ENCODE measurements at places on chromosomes 3 and 15.

GRCh38 chr3:135869439-135870105, 96.0 kb upstream of the PPP2R3A start:
- DNase-seq: no peak

GRCh38 chr3:54309601-54310000, 187.2 kb downstream of the CACNA2D3 start:
- DNase-seq: no peak

DNA sequence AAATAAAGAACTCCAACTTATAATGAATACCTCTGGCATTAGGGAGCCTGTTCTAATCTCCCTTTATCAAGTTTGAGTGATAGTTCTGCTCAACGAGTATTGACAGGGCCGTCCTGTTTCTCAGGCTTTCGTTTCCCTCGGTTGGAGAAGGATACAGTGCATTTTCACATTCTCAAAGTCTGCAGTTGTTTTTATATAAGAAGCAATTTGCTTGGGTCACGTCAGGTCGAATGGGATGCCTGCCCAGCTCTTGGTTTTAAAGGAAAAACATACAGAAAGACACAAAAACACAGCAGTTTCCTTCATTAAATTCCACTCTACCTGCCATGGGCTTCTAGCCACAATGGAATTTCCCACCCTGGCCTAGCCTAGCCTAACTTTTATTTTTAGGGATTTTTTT, 366.3 kb downstream of the TIGIT start:
- no peak for DNase-seq

GRCh38 chr15:80615783-80616391, 79.2 kb upstream of the ABHD17C start:
- DNase-seq: no peak

GRCh38 chr3:87088993-87089841, 98.3 kb upstream of the VGLL3 start:
- no peak for DNase-seq

DNA sequence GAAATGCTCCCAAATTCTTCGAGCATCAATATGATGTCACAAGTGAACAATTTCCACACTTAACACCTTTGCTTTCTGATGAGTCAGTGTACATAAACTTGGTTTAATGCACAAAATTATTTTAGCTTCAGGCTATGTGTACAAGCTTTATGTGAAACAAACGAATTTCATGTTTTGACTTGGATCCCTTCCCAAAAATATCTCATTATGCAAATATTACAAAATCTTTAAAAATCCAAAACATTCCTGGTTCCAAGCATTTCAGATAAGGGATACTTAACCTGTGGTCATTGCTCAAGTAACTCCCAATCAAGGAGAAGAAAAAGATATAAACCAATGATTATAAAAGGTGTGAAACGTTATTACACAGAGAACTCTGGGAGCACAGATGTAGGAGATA, 25.2 kb downstream of the RAB5A start:
- DNase-seq: no peak

- no peak for DNase-seq
Measured at GRCh38 chr3:31364711-31365110, 168.0 kb upstream of the STT3B start.

DNA sequence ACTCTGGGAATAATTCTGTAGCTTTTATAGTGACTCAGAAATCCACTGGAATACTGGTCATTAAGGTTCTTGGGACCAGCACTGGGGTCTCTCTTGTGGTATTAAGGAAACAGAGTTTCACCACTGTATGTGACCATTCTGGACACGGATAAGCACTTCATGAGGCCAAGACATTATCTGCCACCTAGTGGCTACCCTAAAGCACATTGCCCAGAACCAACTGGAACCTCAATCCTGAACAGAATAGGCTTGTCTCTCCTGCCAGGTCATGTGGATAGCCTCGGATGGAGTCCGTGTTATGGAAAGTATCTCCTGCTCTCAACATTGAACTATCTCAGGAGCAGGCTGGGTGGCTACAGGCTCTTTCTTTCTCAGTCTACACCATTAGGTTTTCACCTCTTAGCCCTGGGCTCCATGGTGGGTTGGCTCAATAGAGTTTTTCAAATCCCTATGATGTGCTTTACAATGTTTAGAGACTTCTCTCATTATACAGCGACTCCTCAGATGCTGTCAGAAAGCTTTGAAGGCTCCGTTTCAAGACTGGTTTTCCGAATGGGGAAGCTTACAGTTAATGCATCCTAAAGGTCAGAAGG, 167.6 kb upstream of the ST8SIA2 start:
- DNase-seq: no peak

DNA sequence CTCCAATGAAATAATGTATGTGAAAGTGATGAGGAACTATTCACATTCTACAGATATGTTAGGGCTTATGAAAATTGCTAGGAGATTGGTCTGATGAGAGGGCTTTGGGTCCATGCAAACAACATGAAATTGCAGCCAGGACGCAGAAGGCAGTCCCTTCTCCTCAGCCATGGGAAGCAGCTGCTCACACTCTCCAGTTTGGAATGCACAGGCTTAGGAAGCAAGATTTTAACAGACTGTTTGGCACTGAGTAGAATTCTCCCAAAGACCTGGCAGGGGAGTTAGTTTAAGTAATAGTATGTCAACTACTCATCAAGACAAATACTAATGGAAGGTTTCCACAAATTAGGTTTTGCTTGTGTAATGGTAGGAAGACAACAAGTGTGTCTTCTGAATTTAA, 500.7 kb upstream of the ARRDC4 start:
- no peak for DNase-seq

- no peak for DNase-seq
Measured at GRCh38 chr3:3625544-3626271, 173.5 kb upstream of the LRRN1 start.

GRCh38 chr3:178231645-178232044, 304.6 kb upstream of the KCNMB2 start:
- DNase-seq: no peak

DNA sequence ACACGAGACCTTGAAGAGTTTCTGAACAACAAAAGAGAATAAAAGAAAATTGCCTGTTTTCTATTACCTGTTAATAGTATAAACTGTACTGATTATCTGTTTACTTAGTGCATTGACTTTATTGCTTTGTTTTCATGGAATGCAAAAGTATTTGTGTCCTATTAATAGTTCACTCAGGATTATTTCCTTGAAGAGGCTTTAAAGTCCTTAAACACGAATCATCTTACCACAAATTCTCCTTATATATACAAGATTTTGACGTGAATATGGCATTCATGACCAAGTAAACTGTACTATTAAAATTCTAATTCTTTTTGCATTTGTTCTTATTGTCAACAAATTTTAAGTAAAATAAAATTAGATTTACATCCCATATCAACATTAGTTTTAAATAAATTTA, 513.0 kb downstream of the NTRK3 start:
- DNase-seq: no peak

GRCh38 chr3:55532806-55533205, 45.7 kb upstream of the WNT5A start:
- DNase-seq: no peak

DNA sequence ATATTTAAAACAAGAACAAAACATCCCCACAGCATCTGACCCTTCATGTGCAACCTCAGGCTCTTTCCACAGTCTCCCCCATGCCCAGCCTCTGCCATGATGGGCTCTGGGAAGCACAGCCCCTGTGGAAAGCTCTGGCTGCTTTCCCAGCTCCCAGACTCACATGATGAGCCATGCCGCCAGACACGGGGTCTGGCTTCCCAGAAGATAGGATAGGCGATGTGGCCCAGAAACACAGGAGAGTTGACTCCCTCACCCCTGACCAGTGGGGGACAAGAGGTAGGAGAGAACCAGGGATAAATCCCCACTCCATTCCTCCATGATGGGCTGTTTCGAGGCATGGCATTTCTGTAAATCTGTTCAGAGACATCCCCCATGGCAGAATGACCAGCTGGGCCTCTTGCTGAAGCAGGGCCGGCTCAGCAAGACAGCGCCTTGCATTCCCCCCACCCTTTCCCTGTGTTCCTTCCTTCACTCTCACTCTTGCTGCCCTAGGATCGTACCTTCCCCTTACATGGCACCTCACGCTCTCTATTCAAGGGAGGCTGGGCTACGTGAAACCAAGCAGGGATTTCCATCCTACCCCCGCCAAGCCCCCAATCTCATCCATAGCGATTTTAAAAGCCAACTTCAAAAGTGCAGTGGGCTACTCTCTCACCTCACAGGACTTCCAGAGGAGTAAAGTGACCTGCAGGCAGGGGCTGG, 192.4 kb downstream of the ABHD5 start:
- no peak for DNase-seq

DNA sequence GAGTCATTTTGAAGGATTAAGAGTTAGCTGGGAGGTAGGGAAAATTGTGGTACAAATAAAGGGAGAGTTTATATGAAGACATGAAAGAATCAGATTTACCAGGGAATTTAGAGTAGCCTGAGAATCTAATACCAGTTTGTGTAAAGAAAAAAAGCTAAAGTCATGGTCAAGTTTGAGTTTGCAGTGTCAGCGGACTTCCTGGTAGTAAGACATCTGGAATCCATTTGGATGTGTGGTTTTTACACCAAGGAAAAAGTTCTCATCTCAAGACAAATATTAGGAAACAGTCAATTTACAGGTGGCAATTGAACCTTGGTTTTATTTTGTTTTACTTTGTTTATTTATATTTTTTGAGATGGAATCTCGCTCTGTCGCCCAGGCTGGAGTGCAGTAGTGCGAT, 1.5 kb upstream of the P2RY12 start:
- DNase-seq: no peak

- no peak for DNase-seq
Measured at GRCh38 chr3:123765475-123766128, 118.5 kb downstream of the MYLK start.

- DNase-seq: no peak
Measured at GRCh38 chr3:188358787-188359493, 205.0 kb downstream of the LPP start.

GRCh38 chr3:126357295-126358037, at the start of gene KLF15:
KLF15 (minus strand) TSS chr3:126357408; CDS start chr3:126352922, 4,486 bp downstream.
- no peak for DNase-seq

GRCh38 chr3:174959556-174960065, 100.5 kb downstream of the NAALADL2 start:
- DNase-seq: no peak

DNA sequence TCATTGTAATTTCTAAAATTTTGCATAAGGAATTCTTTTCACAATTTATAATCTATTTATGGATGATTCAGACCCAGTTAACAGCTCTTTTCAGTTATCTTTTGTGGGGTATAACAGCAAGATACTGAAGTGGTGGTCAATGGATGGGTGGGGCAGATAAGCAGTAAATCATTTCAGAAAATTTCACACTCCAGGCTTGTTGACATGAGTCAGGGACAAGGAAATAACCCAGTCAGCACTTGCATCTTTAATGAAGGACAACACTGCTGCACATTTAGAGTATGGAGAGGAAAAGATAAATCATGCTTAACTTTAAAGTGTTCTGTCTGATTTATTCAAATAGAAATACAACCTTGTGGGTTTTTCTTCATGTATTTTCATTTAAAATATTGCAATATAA, 181.6 kb downstream of the ROBO1 start:
- no peak for DNase-seq

DNA sequence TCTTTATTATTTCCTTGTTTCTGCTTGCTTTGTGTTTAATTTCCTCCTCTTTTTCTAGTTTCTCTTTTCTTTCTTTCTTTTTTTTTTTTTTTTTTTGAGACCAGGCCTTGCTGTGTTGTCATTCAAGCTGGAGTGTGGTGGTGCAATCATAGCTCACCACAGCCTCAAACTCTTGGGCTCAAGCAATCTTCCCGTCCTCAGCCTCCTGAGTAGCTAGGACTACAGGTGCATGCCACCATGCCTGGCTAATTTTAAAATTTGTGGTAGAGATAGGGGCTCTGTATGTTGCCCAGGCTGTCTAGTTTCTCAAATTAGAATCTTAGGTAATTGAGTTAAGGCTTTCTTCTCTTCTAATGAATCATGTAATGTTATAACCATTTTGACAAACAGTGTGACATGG, 22.4 kb downstream of the SLMAP start:
- DNase-seq: no peak

- no peak for DNase-seq
Measured at GRCh38 chr3:47265008-47265407, 17.6 kb downstream of the KIF9 start.

DNA sequence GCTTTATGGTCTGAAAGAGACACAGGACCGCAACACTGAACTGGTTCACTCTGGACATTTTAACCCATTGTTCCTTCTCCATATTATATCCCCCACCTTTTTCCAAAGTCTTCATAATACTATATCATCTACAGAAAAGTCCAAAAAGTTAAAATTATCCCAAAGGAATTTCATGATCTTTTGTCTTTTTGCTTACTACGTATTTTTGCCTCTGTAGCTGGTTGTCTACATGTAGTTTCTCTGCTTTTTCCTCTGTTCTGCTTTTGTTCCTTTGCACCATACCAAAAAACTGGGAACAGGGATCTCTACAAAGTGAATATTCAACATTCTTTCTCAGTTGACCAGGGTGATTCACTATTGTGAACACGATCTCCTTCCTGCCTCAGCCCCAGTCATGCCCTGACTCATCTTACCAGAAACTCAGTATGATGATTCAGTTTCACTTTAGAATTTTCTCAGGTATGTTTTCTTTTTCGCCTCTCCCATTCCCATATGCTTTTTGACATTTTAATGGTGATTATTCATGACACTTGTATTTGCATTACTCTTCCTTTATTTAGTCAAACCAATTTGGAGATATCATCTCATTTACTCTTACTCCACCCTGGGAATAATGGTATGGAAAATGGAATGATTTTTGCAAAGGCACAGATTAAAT, 14.5 kb downstream of the EMC4 start:
- no peak for DNase-seq

GRCh38 chr3:185757176-185757575, 67.7 kb downstream of the IGF2BP2 start:
- no peak for DNase-seq

DNA sequence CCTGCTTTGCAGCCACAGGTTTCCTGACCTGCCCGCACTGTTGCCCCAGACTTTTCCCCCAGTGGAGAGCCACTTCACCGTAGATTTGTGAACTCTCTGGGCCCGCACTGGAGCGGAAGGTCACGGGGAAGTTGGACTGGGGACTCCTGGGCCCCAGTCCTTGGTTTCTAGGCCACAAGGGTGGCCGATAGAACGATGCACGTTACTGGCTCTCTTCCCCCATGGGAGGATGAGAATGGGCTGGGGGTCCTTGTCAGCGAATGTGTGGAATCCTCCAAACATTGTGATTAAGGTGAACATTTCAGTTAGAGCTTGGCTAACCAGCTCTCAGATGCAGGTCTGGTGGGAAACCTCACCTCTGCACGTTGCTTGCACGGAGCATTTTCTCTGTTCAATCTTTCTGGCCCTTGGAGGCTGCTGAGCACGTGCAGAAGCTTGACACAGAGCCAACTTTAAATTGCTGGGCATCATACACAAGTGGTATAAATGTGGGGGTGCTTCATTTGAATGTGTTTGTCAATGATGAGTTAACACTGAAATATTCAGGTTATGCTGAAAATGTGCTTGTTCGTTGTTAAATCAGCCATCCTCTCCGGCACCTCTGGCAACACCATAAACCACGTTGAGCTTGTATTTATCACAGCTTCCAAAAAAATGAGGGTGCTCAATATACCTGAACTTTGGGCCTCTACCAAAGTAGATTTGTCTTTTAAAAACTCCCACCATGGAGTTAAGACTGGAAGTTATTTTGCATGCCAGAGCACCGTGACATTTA, 976 bp downstream of the DIS3L start:
- DNase-seq: no peak

GRCh38 chr3:188262913-188263683, 109.1 kb downstream of the LPP start:
- no peak for DNase-seq

- no peak for DNase-seq
Measured at GRCh38 chr15:68829068-68829467, 8.4 kb upstream of the ANP32A start.
